ENCODE measurements at places on chromosomes 7 and 10. TPM values are rescaled to one million over a fixed set of nuclear protein-coding genes. Genes with fewer than 3 reads are reported as not detected.
A peak's percentile ranks its signal among the peaks of the same experiment; 100 is the strongest.

- peak overlapping the region; percentile 45 for H3K27ac ChIP-seq
- DNase-seq = no peak
- H3K27me3 ChIP-seq = no peaks in the 10 kb centered on the region
These were observed 44.9 kb downstream of the GNA12 start for GRCh38 chr7:2799253-2799652.

DNA sequence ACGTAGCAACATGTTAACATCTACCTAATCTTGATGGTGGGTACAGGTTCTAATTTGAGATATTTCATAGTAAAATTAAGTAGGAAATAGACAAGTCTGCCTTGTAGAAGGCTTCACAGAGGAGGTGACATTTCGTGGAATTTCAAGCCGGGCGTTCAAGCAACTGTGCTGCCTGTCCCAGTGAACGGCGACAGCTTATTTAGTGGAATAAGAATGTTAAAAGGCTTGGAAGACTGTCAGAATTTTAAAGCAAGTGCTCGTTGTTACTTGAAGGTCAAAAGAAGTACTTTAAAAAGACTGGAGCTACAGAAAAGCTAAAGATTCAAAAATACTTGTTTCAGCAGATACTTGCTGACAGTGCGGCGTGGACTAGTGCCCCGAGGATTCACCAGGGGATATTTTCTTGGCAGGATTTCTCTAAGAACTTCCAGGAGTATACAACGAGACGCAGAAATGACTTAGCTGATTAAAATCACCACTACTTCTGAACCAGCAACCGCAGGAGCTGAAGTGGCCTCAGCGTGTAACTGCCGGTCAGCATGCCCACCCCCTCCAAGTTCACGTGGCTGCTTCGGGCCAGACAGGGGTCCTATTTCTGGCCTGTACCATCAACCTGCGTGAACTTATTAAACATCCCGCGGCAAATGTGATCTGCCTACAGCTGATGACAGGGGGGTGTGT is 46.5 kb downstream of the CTBP2 start:
- no peak for DNase-seq
- no peak overlapping the region for H3K4me3 ChIP-seq
- no peaks in the 10 kb centered on the region for H3K27me3 ChIP-seq
- H3K4me1 ChIP-seq = no peaks in the 10 kb centered on the region

BMPR1A gene
- 7.0 TPM for total RNA-seq

DNA sequence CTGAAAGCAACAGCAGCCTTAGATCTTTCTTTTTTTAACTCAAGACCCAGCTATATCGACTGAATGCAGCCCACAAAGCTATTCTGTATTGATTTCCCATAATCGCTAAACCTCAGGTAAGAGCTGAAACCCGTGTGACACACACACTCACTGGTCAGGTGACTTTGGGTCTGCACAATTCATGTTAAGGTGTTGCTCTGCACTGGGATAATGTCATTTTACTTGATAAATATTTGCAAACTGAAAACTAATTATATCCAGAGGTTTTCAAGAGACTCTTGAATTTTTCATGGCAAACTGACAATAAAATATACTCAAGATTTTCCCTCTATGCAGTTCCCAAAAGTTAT is 33.1 kb downstream of the SCRN1 start:
- H3K27ac ChIP-seq = no peak overlapping the region
- peaks cover 18% of the 10 kb centered on the region for H3K4me1 ChIP-seq
- peak overlapping the region; percentile 50 for H3K4me3 ChIP-seq
- no peak for DNase-seq
- peaks cover 4% of the 10 kb centered on the region for H3K27me3 ChIP-seq
- no peaks in the 10 kb centered on the region for H3K36me3 ChIP-seq

DNA sequence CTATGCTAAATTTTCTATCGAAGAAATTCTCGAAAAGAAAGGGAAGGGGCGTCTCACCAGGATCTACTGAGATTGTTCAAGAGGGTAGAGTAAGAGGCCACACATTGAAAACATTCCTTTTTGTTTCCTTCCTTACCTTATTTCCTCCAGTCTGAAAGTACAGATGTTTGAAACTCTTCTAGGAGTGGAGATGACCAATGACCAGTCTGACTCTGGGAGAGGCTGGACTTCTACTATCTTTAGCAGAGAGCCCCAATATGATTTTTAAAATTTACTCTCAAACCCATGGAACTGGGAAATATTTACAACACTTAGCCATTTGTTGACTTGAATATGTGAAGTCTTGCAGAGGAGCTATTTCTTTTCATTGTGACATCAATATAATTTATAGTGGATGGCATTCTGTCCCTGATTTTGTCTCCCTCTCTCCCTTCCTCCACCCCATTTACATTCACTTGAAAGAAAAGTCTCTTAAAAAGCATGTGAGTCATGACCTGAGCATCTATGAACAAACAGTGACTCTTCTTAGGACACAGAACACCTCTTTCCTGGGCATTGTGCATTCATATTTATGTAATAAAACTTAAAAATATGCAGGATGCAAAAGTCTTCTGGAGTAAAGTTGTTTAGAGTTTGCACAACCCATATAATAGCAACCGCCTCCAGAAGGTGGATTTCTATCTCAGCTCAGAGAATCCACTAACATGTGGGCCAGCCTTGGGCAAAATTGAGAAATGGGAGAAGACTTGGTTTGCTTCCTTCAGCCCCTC is 31.2 kb upstream of the BMPER start:
- no peaks in the 10 kb centered on the region for H3K4me1 ChIP-seq
- no peak overlapping the region for H3K4me3 ChIP-seq
- H3K36me3 ChIP-seq = no peaks in the 10 kb centered on the region
- no peak overlapping the region for H3K27ac ChIP-seq
- DNase-seq = no peak

UCN3 gene
- total RNA-seq = not detected

GRCh38 chr10:101405001-101405400 is 51.0 kb downstream of the BTRC start:
- H3K4me3 ChIP-seq = no peak overlapping the region
- peaks cover 2% of the 10 kb centered on the region for H3K36me3 ChIP-seq
- no peak for DNase-seq
- no peak overlapping the region for H3K27ac ChIP-seq
- peaks cover 5% of the 10 kb centered on the region for H3K4me1 ChIP-seq

DNA sequence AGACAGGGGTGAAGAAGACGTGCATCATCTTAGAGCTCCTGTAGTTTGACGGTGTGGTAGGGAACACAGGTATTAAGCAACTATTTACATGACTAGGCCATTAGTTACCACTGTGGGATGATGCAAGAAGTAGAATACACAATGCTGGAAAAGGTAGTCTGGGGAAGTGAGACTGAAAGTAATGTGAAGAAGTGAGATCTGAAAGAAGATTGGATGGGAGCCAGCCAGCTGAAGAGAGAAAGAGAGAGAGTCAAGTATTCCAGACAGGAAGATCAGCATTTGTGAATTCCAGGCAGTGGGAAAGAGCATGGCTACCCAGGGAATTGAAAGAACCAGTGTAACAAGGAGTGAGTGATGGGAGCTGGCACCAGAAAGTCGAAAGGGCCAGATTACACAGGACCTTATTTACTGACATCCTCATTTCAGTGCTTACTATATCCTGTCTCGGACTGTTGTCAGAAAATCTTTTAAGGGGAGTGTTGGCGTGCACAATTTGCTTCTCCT is 4.0 kb upstream of the CFAP58 start:
- no peaks in the 10 kb centered on the region for H3K36me3 ChIP-seq
- H3K27ac ChIP-seq = no peak overlapping the region
- H3K4me1 ChIP-seq = peaks cover 10% of the 10 kb centered on the region
- no peaks in the 10 kb centered on the region for H3K27me3 ChIP-seq
- H3K4me3 ChIP-seq = no peak overlapping the region

- peaks cover 51% of the 10 kb centered on the region for H3K27me3 ChIP-seq
- H3K4me1 ChIP-seq = peaks cover 35% of the 10 kb centered on the region
- no peak overlapping the region for H3K27ac ChIP-seq
- no peak for DNase-seq
- peaks cover 7% of the 10 kb centered on the region for H3K36me3 ChIP-seq
These were observed 35.0 kb downstream of the RAMP3 start for GRCh38 chr7:45192621-45193041.

HMX3 gene
- total RNA-seq = 2.0 TPM

DNA sequence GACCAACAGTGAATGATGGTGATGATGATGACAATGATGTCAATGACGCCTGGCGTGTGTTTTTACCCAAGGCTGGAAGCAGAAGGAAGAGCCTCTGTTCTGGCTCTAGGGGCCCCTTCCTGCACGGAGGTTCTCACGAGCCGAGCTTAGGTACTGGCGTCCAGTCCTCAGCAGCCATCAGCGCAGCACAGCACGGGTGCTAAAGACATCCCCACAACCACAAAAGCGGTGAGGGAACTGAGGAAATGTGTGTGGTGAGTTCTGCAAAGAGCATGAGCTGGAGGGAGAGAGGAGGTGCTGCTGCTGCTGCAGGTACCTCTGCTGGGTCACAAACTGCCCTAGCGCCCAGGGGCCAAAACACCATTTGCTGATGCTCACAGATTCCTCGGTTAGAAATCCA is 81.6 kb downstream of the SFMBT2 start:
- H3K4me1 ChIP-seq = peaks cover 6% of the 10 kb centered on the region
- no peaks in the 10 kb centered on the region for H3K27me3 ChIP-seq
- no peak overlapping the region for H3K27ac ChIP-seq
- H3K4me3 ChIP-seq = no peak overlapping the region
- H3K36me3 ChIP-seq = peaks cover 14% of the 10 kb centered on the region

GRCh38 chr10:30531751-30532530 is 97.6 kb downstream of the LYZL2 start:
- no peak for DNase-seq
- H3K27me3 ChIP-seq = no peaks in the 10 kb centered on the region
- peak overlapping the region; percentile 66 for H3K27ac ChIP-seq
- H3K4me3 ChIP-seq = peak overlapping the region; percentile 14
- H3K36me3 ChIP-seq = peaks cover 1% of the 10 kb centered on the region
- H3K4me1 ChIP-seq = peaks cover 54% of the 10 kb centered on the region

DNA sequence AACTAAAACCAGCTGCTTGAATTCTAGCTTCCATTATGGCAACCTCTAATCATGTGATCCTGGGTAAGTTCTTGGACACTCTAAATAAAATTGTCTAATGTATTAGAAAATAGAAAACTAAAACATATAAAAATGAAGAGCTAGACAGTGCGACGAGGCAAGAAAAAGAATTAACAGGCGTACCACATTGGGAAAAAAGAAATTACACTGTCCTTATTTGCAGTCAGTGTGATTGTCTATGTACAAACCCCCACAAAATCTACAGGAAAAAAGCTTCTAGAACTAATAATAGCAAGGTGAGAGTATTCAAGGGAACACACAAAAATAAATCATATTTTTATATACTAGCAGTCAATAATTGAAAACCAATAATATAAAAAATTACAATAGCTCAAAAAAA is 625.6 kb upstream of the MKI67 start:
- no peaks in the 10 kb centered on the region for H3K36me3 ChIP-seq
- no peak overlapping the region for H3K4me3 ChIP-seq
- DNase-seq = no peak
- H3K4me1 ChIP-seq = no peaks in the 10 kb centered on the region
- H3K27ac ChIP-seq = no peak overlapping the region

OLAH gene
- 3.5 TPM for total RNA-seq

GRCh38 chr7:100894860-100895700 is 608 bp downstream of the ACHE start:
- no peak overlapping the region for H3K27ac ChIP-seq
- peak; percentile 77 for DNase-seq
- H3K27me3 ChIP-seq = peaks cover 52% of the 10 kb centered on the region
- peak overlapping the region; percentile 62 for H3K4me3 ChIP-seq
- peaks cover 23% of the 10 kb centered on the region for H3K4me1 ChIP-seq
- no peaks in the 10 kb centered on the region for H3K36me3 ChIP-seq

DNA sequence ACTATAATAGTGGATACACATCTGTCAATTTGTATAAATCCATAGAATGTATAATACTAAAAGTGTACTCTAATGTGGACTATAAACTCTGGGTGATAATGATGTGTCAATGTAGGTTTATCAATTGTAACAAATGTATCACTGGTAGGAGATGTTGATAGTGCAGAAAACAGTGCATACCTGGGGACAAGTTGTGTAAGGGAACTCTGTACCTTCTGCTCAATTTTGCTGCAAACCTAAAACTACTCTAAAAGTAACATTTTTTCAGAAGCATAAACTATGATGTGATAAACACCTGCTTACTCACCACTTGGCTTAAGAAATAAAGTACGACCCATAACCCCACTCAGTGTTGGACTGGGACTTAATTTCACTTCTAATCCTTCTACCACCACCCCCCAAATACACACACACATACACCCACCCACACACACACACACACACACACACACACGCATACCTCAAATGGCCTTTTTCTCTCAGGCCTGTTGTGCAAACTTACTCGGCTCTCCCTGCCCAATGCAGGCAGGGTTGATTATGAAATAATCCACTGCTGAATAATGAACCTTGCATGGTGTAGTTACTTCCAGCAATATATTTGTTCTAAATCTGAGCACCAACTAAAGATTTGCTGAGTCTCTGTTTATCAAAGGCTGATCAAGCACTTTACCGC is 154.1 kb upstream of the KMT2E start:
- H3K4me1 ChIP-seq = peaks cover 17% of the 10 kb centered on the region
- DNase-seq = no peak
- no peak overlapping the region for H3K4me3 ChIP-seq
- no peak overlapping the region for H3K27ac ChIP-seq
- H3K36me3 ChIP-seq = no peaks in the 10 kb centered on the region

- H3K36me3 ChIP-seq = no peaks in the 10 kb centered on the region
- H3K27ac ChIP-seq = no peak overlapping the region
- DNase-seq = no peak
These were observed 584.6 kb downstream of the CNTNAP2 start for GRCh38 chr7:146701166-146701565.

GRCh38 chr10:58574058-58574457 is 61.4 kb downstream of the BICC1 start:
- H3K4me3 ChIP-seq = no peak overlapping the region
- H3K4me1 ChIP-seq = no peaks in the 10 kb centered on the region
- H3K36me3 ChIP-seq = no peaks in the 10 kb centered on the region
- H3K27me3 ChIP-seq = no peaks in the 10 kb centered on the region
- DNase-seq = no peak

DNA sequence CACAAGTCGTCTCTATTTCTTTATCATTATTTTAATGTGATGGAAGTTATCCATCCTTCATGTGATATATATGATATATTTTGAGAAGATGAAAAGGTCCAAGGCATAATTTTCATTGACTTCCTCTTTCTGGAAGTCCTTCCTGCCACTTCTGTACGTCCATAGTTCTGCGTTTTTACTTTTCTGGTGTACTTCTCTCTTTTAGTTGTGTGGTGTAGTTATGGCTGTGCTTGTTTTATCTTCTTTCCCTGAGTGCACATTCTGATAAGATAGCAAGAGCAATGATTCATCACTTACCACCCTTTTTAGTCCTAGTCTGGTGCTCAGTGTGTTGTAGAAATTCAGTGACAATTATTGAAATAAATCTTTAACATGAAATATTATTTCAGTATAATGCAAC is 231.3 kb upstream of the FERD3L start:
- DNase-seq = no peak
- no peak overlapping the region for H3K4me3 ChIP-seq
- no peaks in the 10 kb centered on the region for H3K36me3 ChIP-seq

- DNase-seq = no peak
- no peaks in the 10 kb centered on the region for H3K27me3 ChIP-seq
- H3K36me3 ChIP-seq = peaks cover 16% of the 10 kb centered on the region
- no peak overlapping the region for H3K27ac ChIP-seq
- H3K4me1 ChIP-seq = peaks cover 7% of the 10 kb centered on the region
These were observed 23.1 kb downstream of the SP4 start for GRCh38 chr7:21450941-21451340.

GRCh38 chr10:51289519-51289918 is 215.2 kb downstream of the PRKG1 start:
- H3K4me3 ChIP-seq = no peak overlapping the region
- H3K4me1 ChIP-seq = no peaks in the 10 kb centered on the region
- no peak overlapping the region for H3K27ac ChIP-seq
- H3K27me3 ChIP-seq = no peaks in the 10 kb centered on the region
- no peaks in the 10 kb centered on the region for H3K36me3 ChIP-seq

GRCh38 chr10:81784111-81784597 is 90.8 kb upstream of the NRG3 start:
- H3K36me3 ChIP-seq = no peaks in the 10 kb centered on the region
- no peak overlapping the region for H3K27ac ChIP-seq
- H3K27me3 ChIP-seq = no peaks in the 10 kb centered on the region
- H3K4me1 ChIP-seq = no peaks in the 10 kb centered on the region
- DNase-seq = peak; percentile 0
